ENCODE measurements at places on chromosomes 4 and X. TPM values are rescaled to one million over a fixed set of nuclear protein-coding genes. Genes with fewer than 3 reads are reported as not detected.

DNA sequence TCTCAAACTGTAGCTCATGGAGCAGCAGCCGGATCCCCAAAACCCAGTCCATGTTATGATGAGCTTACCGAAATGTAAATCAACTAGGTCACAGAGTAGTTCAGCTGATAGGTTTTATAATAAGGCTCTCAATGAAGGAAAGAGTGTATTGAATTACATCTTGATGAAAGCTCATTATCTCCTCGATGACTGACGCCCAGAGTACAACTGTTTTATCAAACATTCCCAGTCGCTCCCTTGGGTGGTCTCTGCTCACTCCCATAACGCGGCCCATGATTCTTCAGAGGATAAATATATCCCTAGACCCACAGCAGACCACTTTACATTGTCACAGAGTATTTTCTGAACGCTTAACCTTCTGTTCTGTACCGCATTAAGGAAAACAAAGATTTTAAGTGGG, 452.3 kb upstream of the GALNT7 start:
- H3K36me3 ChIP-seq, result no peaks in the 10 kb centered on the region
- no peak overlapping the region for H3K27ac ChIP-seq
- H3K27me3 ChIP-seq, result no peaks in the 10 kb centered on the region
- no peak overlapping the region for H3K4me3 ChIP-seq

GRCh38 chr4:175811228-175811627, 836 bp downstream of the GPM6A start:
- H3K27me3 ChIP-seq, result no peaks in the 10 kb centered on the region
- H3K4me1 ChIP-seq, result peaks cover 7% of the 10 kb centered on the region
- H3K4me3 ChIP-seq, result peak overlapping the region; percentile 62
- H3K27ac ChIP-seq, result peak overlapping the region; percentile 74
- no peak for DNase-seq

DNA sequence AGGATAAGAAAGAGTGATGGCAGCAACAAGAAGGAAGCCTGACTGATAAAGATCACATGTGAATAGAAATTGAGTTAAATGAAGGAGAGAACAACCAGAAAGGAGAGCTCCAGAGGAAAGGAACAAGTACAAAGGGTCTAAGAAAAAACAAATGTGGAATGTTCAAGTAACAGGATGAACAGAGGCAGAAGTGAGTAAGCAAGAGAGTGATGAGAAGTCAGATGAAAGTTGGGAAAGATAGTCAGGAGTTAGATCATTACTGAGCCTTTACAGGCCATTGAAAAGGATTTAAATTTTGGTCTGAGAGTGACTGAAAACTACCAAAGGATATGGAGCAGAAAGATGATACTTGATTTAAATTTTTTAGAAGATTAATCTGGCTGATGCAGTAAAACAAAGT, 38.1 kb downstream of the NFXL1 start:
- H3K27ac ChIP-seq, result no peak overlapping the region
- no peaks in the 10 kb centered on the region for H3K27me3 ChIP-seq
- H3K36me3 ChIP-seq, result no peaks in the 10 kb centered on the region
- no peaks in the 10 kb centered on the region for H3K4me1 ChIP-seq

DNA sequence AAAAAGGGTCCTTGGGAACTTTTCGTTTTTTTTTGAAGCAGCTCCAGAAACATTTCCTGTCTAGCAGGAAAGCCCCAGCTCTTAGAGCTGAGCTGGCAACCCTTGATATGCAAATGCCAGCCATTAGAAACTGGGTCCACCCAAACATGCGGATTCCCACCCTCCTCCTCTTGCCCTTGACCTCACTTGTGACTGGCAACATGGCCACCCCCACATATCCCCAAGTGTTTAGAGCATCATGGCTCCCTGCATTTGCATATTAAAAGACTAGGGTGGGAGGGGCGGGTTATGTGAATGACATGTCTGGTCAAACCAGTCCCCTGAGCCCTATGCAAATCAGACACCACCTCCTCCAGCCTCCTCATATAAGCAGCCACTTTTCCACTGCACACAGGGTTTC, 671.1 kb downstream of the FAT4 start:
- DNase-seq, result no peak
- H3K4me3 ChIP-seq, result no peak overlapping the region
- no peaks in the 10 kb centered on the region for H3K4me1 ChIP-seq
- H3K36me3 ChIP-seq, result no peaks in the 10 kb centered on the region
- H3K27me3 ChIP-seq, result no peaks in the 10 kb centered on the region
- H3K27ac ChIP-seq, result no peak overlapping the region

SRPK3 gene
- 1.3 TPM for total RNA-seq
